Stimulated activated naive CD8-positive, alpha-beta T cell treated with anti-CD3 and anti-CD28 coated beads, Interleukin-15, Interleukin-2, amounts not matched to agents 100 U/mL and 50 U/mL, for 24 hours (primary cell): ENCODE measurements at places on chromosomes 16 and 17.
A peak's percentile ranks its signal among the peaks of the same experiment; 100 is the strongest.

- peak; percentile 58 for DNase-seq
Observed at GRCh38 chr17:4420692-4421131, 13.0 kb upstream of the SPNS3 start.

DNA sequence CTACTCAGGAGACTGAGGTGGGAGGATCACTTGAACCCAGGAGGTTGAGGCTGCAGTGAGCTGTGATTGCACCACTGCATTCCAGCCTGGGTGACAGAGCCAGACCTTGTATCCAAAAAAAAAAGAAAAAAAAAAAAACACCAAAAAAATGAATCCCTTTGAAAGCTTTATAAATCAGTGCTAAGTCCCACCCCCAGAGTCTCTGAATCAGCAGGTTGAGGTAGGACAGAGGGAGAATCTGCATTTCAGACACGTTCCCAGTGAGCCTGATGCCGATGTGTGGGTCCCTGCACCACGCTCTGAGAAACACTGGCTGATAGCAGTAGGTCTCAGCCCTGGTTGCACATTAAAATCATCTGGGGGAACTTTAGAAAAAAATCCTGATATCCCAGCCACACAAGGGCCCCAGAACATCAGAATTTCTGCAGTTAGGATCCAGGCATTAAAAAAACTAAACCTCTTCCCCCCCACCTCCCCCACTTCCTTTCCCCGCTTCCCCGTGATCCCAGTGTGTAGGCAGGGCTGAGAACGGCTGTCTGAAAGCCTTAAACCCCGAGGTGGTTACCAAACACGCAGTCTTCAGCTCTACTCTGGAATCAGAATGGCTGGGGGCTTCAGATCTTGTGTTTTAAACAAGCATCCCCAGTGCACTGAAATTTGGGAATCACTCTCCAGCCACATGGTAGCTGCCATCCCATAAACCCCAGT lies 27.3 kb upstream of the GPRC5B start:
- DNase-seq: no peak

GRCh38 chr17:21211825-21212479 lies 2.0 kb downstream of the TMEM11 start:
- no peak for DNase-seq

DNA sequence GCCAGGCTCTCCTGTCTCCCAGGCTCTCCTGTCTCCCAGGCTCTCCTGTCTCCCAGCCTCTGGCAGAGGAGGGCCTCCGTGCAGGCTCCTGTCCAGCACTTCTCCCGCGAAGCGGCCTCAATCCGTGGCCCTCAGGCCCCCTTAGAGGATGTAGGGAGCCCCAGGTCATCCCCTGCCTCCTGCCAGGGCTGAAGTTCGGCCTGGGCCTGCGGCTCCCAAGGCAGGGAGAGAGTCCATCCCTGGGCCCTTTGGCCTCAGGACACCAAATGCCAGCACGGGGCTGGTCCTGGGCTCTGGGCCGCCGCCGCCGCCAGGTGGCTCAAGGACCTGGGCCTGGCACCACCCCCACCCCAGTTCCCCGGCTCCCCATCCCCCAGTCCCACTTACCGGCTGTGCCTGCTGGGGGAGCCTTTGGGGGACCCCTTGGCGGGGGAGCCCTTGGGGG lies 370 bp downstream of the EVPL start:
- no peak for DNase-seq

GRCh38 chr17:74877592-74878548 lies 5.1 kb upstream of the FDXR start:
- no peak for DNase-seq

GRCh38 chr16:28621481-28622155 lies 11.8 kb upstream of the SULT1A1 start:
- DNase-seq: no peak

DNA sequence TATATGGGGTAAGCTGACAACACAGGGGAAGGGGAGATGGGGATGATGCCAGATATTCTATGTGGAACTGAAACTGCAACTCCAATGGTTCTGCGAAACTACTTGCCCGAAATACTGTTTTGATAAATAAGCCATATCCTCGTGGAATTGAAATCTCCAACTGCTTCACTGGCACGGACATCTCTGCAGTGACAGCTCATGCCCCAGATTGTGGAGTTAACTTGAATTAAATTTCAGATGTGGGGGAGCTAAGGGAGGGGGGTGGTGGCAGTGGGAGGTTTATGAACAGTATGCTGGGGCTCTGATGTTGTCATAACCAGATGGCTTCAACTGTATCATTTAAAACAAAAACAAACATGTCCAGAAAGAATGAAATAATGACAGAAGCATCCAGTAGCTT lies 21.8 kb downstream of the NXPH3 start:
- DNase-seq: no peak

DNA sequence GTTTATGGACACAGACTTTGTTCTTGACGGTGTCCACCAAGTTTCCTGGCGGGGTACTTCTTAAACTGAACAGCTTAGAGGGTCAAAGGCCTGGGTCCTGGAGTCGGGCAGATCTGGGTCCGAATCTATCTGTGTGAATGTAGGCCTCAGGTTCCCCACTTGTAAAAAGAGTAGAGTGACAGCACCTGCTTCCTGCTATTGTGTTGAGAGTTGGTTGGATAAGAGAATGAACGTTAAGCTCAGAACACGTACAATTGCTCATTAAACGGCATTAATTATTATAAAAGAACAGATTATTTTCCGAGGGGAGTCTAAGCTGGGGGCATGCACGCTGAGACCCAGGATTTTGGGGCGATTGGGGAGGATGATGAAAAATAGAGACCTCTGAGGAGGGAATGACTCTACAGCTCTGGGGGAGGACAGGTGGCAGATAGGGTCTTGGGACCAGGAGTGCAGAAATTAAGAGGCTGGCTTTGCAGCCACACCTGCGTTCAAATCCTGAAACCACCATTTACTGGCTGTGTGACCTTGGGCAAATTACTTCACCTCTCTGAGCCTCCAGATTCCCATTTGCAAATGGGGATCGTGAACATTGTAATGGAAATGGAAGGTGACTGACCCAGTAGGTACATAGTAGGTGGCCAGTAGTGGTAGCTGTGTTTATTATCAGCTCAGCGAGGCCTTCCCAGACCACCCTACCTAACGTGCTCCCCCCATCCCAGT lies 862 bp downstream of the CLEC16A start:
- no peak for DNase-seq

DNA sequence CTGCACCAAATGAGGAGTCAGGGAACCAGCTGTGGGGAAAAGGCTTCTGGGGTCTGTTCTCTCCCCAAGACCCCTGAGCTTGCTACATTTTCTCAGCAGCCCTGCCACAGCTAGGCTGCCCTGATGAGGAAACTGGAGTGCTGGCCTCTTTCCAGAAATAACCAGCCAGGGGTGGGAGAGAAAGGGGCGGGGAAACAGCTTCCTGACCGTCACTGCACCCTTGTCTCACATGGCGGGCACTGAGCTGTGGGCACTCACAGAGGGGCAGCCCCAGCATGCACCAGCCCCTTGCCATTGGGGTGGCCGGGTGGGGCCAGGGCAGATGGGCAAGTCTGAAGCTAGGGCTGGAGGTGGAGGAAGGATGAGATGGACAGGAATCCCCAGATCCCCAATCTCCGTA lies 2.9 kb downstream of the SRL start:
- DNase-seq: no peak

DNA sequence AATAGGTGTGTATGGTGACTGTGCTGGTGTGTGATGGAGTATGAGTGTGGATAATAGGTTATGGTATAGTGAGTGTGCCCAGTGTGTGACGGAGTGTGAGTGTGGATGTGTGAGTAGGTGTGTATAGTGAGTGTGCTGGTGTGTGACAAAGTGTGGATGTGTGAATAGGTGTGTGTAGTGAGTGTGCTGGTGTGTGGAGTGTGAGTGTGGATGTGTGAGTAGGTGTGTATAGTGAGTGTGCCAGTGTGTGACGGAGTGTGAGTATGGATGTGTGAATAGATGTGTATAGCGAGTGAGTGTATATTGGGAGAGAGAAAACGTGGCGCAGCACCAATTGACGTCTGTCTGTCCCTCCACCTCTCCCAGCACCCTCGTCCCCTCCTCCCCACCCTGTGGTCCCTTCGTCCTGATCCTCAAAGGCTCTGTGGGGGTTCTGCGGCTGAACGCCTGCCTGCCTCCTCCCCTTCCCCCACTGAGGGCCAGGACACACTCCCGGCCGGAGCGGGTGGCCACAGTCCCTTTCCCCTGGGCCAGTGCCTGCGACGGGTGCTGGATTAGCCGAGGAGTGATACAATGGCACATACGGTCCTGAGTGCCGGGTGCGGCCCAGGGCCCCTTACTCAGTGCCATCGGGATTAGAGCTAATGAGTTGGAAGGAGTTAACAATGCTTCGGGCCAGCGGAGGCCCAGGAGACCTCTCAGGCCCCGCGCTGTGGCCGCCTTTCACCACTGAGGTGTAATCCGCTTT lies 160.0 kb downstream of the MRM1 start:
- DNase-seq: no peak

DNA sequence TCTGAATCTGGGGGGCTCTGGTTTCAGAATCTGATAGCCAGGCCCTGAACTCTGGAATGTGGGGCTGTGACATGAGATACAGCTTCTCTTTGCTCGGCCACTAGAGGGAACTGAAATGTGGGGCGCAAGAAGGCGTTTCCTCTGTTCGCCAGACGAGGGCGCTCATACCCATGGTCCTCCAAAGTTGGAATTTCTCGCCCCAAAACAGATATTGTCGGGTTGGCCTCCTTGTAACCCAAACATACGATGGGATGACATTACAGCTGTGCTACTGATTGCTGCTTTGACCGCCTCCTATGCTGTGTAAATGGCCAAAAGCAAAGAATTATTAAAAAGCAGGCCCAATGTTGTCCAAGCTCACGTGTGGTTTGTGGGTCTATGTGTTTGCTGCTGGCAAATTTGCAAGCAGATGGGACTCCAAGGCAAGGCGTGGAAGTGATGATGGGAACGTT lies 13.1 kb upstream of the MSI2 start:
- peak; percentile 80 for DNase-seq

GRCh38 chr17:55567240-55568214 lies 56.3 kb upstream of the SMIM36 start:
- no peak for DNase-seq

- DNase-seq: no peak
Observed at GRCh38 chr16:77433146-77433545, 1.7 kb downstream of the ADAMTS18 start.

- no peak for DNase-seq
Observed at GRCh38 chr17:32276171-32276601, 10.6 kb downstream of the RHBDL3 start.

DNA sequence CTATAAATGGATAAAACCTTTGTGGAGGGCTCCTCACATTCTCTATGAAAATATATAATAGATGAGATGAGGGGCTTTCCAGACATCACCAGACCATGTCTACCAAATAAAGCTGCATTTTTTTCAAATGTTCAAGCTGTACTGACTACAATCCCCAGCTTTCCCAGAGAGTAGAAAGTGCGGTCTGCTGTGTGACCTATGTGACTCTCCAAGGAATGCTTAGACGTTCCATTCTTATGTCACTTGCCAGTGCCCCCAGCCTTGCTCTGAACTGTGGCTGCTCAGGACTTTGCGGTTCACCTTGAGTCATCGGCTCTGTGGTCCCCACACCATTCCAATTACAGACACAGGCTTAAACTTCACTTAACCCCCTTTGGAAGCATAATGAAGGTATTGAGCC lies 47.8 kb upstream of the SCNN1B start:
- DNase-seq: no peak

DNA sequence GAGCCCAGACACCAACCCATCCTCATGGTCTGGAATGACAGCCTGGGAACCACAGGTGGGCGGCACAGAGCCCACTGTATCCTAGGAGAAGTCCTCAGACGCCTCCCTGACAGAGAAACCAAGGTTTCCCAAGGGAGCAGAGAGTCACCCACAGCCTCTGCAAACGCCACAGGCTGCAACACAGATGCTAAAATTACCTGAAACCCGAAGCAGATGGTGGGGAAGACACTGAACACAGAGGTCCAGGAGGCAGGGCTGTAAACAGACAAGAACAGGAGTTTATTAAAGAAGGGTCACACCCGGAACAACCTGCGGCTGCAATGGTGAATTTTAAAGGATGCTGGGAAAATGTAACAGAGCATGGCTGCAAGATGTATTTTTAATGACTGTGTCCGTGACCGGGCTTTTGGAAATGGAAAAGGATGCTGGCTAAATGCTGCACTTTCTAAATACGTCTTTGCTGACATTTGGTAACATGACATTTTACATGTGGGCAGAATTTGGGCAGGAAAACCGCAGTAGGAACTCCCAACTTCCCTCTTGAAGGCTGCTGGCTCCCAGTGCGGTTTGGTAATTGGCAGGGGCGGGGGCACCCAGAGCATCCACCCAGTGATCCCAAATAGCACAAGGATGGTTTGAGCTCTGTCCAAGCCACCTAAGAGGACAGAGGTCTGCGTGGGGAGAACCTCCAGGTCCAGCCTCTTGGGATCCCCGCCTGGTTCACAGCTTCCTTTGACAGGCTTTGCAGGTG lies 13.1 kb downstream of the SLC38A8 start:
- DNase-seq: peak; percentile 49

DNA sequence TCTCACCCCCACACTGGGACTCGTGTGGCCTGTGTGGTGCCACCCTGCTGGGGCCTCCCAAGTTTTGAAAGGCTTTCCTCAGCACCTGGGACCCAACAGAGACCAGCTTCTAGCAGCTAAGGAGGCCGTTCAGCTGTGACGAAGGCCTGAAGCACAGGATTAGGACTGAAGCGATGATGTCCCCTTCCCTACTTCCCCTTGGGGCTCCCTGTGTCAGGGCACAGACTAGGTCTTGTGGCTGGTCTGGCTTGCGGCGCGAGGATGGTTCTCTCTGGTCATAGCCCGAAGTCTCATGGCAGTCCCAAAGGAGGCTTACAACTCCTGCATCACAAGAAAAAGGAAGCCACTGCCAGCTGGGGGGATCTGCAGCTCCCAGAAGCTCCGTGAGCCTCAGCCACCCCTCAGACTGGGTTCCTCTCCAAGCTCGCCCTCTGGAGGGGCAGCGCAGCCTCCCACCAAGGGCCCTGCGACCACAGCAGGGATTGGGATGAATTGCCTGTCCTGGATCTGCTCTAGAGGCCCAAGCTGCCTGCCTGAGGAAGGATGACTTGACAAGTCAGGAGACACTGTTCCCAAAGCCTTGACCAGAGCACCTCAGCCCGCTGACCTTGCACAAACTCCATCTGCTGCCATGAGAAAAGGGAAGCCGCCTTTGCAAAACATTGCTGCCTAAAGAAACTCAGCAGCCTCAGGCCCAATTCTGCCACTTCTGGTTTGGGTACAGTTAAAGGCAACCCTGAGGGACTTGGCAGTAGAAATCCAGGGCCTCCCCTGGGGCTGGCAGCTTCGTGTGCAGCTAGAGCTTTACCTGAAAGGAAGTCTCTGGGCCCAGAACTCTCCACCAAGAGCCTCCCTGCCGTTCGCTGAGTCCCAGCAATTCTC lies 27.4 kb downstream of the STH start:
- DNase-seq: no peak

GRCh38 chr16:85055493-85056210 lies 28.1 kb downstream of the KIAA0513 start:
- peak; percentile 66 for DNase-seq

DNA sequence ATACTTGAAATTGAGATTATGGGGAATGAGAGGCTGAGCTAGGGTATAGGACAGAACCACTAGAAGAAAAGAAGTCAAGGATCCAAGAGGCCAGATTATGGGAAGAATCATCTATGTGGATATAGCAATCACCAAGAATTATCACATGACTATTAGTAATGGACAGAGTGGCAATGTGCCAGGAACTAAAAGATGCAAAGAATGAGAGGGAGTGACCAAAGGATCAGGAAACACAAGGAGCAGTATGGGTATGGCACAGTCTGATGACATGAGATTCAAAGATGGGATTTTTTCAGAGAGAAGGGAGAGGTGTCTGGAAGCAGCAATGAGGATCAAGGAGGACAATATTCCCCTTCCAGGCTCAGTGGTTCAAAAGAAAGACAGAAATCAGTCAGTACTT lies 212.2 kb downstream of the AATF start:
- DNase-seq: no peak

GRCh38 chr17:54968988-54969332 lies 395 bp downstream of the STXBP4 start:
- DNase-seq: no peak
